Esophagus squamous epithelium (tissue), 5 donors: ENCODE measurements at places on chromosomes 12 and 14.

- DNase-seq = no peak
These were observed 2.7 kb downstream of the LRP1 start for GRCh38 chr12:57130941-57131340.

DNA sequence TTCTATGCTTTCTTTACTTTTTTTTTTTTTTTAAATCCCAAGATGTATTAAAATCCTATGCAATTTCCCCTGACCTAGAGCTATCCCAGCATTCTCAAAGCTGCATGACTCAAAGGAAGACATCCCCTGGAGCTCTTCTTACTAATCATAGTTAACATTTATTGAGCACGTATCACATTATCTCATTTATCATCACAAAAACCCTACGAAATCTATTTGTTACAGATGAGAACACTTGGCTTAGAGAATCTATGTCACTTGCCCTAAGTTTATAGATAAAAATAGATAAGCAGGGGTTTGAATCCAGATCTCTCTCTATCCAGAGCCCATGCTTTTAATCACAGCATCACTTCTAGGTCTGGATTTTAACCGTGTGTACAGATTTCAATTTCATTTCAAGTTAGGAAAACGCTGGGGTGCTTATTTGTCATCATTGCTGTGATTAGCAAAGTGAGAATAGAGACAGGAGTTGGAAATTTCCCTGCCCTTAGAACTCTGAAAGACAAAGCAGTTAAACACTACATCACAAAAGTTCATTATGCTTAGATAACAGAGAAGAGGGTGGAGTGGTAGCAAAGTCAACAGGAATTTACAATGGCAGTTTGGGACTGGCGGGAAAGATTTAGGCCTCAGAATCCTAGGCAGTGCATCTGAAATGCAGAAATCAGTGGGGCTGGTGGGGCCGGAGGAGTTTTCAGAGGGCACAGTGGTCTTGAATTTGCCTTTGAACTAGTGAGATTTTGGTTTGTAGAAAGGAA is 177.7 kb upstream of the FRMD6 start:
- DNase-seq = no peak

DNA sequence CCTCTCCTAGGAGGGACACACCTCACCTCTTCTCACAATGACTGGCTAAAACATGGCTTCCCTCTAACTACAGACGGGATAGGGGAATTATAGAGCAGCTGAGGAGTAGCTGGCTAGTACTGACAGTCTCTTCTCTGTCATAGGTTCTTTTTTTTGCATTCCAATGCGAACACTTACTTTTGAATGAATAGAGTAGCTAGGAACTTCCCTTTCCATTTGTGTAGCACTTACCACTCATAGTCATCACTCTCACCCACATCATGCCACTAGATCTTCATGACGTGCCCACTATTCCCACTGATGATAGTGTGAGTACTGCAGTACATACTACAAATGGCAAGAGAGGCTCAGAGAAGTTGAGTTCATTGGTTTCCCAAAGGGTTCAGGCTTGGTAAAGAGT is 143.9 kb upstream of the HIF1A start:
- DNase-seq = no peak

GRCh38 chr14:63922696-63923421 is 70.1 kb downstream of the SYNE2 start:
- DNase-seq = no peak

GRCh38 chr12:122732170-122732569 is 1.5 kb upstream of the HCAR1 start:
- DNase-seq = no peak

- DNase-seq = no peak
These were observed 155.6 kb upstream of the SFSWAP start for GRCh38 chr12:131555197-131555846.

DNA sequence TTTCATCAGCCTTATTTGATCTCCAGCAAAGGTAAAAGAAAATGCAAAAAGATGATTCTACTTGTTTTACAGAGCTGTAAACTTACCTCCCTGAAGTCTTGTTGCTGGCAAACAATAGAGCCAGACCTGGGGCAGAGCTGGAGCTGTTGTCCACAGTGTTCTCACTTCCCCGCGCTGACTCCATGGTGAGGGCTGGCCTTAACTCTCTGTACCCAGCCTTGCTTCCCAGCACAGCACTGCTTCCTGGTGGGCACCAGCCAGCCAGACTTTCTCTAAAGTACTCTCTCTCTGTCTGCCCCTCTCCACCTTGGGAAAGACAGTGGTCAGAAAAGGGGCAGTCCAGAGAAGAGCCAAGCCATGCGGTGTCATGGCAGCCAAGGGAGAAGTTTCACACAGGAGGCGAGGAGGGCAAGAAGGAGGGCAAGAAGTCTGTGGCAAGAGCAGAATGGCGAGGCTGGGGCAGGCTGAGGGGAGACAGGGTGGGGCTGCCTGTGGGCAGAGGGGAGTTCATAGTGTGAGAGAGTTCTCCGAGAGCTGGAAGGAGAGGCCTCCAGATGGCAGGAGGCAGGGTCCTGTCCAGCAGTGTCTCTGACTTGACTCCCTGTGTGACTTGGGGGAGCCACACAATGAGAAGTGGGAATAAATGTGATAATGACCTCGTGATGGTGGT is 9.3 kb downstream of the EVL start:
- no peak for DNase-seq

- DNase-seq = no peak
These were observed 414.9 kb downstream of the RGS6 start for GRCh38 chr14:72347118-72347517.

- DNase-seq = no peak
These were observed 64.7 kb downstream of the ADCK1 start for GRCh38 chr14:77864580-77864979.

GRCh38 chr12:108303703-108304102 is 35.4 kb downstream of the CMKLR1 start:
- no peak for DNase-seq

- no peak for DNase-seq
These were observed 3.1 kb upstream of the ATXN3 start for GRCh38 chr14:92109490-92109889.

DNA sequence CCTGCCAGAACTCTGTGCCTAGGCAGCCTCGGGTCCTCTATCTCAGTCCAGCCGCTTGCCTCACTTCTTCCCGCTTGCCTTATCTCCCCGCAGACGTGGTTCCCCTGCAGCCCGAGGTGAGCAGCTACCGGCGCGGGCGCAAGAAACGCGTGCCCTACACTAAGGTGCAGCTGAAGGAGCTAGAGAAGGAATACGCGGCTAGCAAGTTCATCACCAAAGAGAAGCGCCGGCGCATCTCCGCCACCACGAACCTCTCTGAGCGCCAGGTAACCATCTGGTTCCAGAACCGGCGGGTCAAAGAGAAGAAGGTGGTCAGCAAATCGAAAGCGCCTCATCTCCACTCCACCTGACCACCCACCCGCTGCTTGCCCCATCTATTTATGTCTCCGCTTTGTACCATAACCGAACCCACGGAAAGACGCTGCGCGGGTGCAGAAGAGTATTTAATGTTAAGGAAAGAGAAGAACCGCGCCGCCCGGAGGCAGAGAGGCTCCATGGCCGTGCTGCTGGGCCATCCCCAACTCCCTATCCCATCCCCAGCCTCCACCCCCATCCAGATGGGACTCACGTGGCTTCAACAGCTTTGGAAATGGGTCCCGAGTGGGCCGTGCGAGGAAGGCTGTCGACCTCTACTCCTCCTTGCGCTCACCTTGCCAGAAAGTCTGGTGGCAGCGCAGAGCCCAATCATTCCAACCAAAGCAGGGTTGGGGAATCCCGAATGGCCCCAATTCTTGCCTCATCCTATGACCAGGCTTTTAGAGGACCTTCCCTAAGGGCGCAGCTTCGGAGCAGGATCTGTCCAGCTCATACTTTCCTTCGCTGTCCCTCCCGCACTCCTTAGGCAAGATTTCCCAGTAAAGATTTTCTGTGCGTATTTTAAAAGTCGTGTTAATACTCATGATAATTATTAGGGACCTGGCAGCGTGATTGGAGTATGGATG is 6.5 kb downstream of the HOXC13 start:
- DNase-seq = no peak

DNA sequence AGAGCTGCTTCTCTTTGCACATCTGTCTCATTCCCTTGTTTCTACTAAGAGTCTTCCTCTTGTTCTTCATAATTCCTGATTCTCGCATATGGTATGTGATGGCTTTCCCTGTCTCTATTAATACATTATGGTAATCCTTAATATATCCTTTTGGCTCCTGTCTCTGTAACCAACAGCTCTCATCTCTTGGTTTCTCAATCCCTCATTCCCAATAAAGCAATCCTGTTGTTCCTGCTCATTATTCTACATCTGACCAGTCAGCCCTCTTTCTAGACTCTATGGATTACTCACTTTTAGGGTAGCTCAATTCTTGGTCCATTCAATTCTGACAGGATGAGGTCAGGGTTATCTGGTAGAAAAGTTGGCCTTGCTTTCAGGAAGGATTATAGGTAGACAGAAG is 349.9 kb downstream of the LRIG3 start:
- no peak for DNase-seq

- DNase-seq = no peak
These were observed 86.3 kb downstream of the IRF2BPL start for GRCh38 chr14:76941946-76942805.

GRCh38 chr14:31977001-31977556 is 100.0 kb upstream of the ARHGAP5 start:
- DNase-seq = no peak

DNA sequence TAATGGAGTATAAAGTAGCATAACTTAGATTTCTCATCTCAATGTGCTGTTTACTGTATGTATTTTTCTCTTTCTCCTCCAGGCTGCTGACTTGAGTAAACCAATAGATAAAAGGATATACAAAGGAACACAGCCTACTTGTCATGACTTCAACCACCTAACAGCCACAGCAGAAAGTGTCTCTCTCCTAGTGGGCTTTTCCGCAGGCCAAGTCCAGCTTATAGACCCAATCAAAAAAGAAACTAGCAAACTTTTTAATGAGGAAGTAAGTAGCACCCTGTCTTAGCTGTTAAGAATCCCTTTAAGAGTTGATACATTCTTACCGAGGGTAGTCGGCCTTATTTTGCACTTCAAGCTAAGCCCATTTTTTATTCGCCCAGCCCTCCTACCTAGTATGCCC is 55.2 kb downstream of the WDR20 start:
- DNase-seq = no peak

- DNase-seq = no peak
These were observed 107.2 kb downstream of the BTG1 start for GRCh38 chr12:92038476-92038875.
